ENCODE measurements at places on chromosomes 16 and 17.

DNA sequence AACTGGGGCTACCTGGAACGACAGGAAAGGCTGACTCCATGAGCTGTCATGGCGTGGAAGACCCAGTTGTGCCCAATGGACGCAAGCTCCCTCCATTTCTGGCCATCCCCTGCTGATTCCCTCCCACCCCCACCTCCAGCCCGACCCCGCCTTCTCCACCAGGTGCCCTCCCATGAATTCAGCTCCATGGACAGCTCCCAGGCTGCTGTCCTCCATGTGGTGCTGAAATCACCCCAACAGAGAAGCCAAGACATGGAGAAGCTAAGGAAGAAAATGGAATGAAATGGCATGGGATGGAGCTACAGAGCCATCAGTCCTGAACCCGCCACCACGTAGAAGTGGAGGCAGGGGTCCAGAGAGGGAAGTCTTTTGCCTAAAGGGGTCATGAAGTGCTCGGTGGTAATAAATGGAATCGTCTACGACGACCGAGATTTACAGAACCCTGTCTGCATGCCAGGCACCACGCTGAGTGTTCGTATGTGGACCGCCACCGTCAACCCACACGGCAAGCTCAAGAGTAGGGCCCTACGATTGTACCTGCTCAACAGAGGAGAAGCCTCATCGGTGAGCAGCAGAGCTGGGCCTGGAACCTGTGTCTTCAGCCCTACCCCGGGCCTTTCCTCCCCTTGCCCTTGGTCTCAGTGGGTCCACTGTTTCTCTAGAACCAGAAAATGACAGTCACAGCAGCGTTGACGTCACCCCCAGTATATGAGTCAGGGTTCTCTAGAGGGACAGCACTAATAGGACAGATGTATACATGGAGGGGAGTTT, 9.3 kb upstream of the ZC3H18 start:
- DNase-seq: peak; percentile 37

GRCh38 chr16:73615071-73615940, 567.4 kb upstream of the ZFHX3 start:
- no peak for DNase-seq

DNA sequence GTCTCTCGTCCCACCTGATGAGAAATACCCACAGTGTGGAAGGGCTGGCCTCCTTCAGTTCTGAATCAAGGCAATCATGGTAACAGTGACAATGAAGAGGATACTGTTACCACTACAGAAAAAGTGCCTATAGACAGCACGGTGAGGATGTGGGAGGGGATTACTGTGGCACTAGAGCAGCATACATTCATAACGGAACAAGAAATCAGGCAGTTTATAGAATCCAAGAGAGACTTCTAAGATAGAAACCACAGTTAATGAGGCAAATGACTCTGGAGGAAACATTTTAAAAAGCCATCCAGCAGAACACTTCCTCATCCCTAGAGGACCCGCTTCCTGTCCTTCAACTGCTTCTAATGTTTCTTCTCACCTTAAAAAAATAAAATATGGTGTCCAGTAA, 2.7 kb downstream of the RUSF1 start:
- peak; percentile 59 for DNase-seq

GRCh38 chr16:53744449-53744848, 40.5 kb downstream of the FTO start:
- DNase-seq: peak; percentile 43

DNA sequence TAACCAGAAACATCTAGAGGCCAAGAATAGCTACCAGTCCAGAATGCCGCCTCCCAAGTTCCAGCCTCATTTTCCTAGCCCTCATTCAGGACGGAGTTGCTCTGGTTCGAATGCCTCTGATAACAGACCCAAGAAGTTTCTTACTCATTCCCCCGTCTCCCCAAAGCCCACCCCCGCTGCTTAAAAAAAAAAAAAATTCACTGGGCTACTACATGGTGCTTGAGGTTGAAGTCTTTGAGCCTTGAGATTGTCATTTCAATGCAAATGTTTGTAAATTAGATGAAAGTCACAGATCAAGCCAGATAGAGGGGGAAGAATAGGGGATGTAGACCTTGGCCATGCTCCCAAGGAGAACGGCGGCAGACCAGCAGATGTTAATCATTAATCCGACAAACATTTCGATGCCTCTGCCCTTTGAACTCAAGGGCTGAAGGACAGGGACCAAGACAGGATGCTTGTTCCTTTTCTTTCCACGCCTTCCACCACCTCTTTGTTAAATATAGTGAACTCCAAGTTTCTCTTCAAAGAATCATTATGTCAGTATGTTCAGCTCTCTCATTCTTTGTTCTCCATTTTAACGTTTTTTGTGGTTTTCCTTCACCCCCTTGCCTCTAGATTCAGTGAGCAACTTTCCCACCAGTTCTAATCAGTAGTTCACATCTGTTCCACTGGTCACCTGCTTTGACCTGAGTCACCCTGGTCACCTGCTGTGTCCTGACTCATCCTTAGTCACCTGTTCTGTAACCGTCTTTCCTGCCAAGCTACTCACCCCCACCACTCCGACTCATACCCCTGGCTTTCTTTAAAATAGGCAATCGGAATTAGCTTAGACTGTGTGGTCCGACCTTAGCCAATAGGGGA, 190.3 kb downstream of the CPPED1 start:
- peak; percentile 96 for DNase-seq

GRCh38 chr17:58432806-58433573, 15.7 kb upstream of the RNF43 start:
- DNase-seq: no peak

GRCh38 chr16:79770244-79771064, 169.9 kb upstream of the MAF start:
- peak; percentile 93 for DNase-seq

DNA sequence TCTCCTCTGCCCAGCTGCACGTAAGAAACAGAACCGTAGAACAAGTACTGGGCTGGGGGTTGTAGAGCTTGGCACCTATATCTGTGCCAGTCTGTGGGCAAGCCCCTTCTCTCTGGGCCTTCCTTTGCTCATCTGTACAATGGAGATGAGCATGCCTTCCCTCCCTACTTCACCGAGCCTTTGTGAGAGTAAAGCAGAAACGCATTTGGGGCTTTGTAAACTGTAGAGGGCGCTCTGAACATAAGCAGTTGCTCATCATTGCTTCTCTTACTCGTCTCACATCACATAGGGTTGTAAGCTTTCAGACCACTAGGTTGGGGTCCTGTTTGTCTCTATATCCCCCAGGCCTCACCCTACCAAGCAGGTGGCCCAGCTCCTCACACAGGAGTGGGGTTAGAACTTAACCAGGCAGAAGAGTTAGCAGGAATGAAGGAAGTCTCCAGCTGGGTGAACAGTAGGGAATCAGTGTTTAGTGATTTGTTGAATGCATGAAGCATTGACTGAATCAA, 15.1 kb downstream of the SAMD14 start:
- peak; percentile 72 for DNase-seq

- peak; percentile 40 for DNase-seq
Observed at GRCh38 chr16:592518-593306, 2.8 kb downstream of the RAB40C start.

DNA sequence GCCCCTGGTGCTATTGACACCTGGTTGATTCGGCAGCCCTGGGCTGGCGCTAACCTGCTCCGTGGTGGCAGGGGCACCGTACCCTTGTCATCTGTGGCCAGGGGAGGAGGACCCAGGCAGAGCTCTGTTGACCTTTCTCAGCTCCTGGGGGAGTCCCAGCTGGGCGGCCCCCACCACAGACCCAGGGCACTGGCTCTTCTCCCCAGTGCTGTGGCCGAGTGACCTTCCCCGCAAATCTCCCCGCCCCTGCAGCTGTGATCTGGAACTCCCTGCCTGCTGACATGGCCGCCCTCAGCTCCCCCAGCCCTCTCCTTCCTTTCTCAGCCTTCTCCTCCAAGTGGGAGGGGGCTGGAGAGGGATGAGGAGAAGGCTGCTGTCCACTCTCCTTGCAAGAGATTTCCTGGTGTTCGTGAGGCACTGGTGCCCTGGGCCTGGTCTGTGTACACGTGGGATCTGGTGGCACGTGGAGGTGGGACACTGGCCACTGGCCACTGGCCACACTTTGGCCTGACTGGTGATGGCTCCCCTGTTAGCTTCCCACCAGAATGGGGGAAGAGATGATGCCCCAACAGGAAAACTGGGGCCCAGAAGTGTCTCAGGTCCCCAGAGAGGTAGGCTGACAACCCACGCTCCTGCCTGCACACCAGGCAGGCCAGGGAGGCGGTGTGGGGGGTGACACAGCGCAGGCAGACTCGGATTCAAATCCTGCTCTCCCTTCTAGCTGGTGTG, 8.2 kb downstream of the FMNL1 start:
- no peak for DNase-seq

GRCh38 chr17:65990593-65990992, 201.3 kb downstream of the CEP112 start:
- DNase-seq: no peak

DNA sequence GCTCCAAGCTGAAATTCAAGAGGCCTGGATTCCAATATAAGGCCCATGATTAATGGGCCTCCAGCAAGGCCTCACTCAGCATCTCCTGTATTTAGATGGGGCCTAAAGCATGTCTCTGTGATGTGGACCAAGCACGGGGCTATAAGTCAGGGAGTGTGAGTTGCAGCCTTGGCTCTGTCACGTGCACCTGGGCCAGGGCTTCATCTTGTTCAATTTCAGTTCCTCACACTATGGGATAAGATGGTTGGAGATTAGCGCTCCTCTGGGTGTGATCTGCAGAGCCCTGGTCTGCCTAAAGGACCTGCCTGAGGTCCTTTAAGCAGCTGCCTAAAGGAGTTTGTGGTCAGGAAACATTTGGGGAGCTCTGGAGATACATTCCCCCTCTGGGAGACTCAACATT, 25.2 kb downstream of the KLHL36 start:
- DNase-seq: no peak

GRCh38 chr16:53022374-53022773, 30.3 kb downstream of the CHD9NB start:
- DNase-seq: peak; percentile 57

GRCh38 chr17:79791735-79792161, 5.1 kb downstream of the CBX8 start:
- DNase-seq: no peak

DNA sequence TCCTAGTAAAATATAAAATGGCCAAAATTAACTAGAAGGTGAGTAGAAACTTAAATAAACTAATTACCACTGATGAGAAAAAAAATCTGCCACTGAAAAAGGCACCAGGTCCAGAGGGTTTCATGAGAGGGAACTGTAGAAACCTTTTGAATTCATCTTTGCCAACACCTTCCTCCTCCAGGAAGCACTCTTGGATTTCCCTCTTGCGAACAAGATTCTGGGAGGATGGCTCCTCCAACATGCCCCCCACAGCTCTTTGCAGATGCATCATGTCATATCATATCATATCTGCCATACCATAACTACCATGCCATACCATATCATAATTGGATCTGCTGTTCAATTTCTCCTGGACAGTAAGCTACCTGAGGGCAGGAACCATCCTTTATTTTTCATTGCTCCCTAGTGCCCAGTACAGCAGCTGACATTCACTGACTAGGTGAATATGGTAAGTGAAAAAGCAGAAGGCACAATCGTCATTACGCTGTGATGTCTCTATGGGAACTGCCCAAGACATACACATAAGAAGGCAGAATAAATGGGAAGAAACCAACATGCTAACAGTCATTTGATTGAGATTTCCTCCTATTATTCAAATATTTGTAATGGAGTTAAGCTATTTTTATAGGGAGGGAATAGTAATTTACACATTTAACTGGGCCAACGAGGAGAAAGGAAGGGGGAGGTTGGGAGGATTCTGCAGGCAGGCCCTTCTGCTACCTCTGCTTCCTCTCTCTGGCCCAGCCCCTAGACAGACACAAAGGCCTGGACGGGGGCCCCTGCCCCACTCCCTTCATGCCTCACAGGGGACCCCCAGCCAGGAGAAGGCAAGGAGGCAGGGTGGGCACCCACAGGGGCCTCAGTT, 110.1 kb upstream of the SMURF2 start:
- DNase-seq: peak; percentile 64

DNA sequence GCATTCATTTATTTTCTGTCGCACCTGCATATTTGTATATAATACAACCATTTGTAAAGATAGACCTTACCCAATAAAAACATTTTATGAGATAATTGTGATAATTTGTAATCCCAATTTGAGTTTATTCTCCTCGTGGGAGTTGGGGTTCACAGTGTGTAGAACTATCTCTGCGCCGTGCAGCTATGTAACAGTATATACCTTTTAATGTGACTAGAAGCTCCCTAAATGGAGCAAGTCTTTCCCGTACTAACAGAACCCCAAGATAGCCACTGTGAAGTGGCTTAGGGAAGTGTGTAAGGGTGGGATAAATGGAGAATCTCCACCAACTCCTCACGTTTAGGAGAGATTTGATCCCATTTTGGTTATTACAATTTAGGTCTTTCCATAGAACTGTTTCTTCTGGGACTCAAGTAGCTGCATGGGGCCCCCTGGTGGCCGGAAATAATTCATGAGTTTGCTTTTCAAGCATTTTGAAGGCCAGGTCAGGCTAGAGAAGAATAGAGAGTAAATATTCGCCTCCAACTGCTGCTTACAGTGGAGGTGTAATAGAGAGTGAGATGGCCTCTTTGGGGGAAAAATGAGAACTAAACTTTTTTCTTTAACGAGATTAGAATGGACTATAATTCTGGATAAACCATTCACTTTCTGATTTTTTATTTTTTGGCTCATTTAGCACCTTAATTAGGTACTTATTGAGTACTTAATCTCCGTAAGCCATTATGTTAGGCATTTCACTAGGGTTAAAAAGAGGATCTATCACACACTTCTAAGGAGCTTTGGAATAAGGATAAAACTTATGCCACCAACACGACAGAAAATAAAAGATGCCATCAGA, 4.5 kb downstream of the TMEM100 start:
- DNase-seq: peak; percentile 61

- DNase-seq: peak; percentile 82
Observed at GRCh38 chr16:4016658-4017057, 99.6 kb downstream of the ADCY9 start.

DNA sequence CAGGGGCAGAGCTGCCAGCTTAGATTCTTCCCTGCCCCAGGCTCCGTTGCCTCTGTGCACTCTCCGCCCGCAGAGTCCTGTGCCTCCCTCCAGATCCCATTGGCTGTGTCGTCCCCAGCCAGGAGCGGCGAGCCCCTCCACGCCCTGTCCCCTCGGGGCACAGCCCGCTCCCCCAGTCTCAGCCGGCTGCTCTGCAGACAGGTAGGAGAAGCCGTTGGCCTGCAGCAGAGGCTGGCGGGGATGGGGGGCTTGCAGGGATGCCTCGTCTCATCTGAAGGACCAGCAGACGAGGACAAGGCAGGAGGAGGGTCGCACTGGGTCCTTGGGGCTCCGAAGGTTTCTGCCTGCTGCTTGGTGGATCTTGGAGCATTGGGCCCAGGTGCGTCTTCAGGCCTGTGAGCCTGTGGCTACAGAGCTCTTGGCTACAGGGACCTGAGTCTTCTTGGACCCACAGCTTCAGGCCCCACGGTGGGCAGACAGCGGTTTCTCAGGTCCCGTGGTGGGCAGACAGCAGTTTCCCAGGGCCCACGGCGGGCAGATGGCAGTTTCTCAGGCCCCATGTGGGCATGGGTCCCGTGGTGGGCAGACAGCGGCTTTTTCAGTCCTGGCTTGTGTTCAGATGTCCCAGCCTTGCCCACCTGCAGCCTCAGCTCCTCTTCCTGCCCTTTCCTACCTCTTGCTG, 6.0 kb downstream of the TPSG1 start:
- DNase-seq: no peak
